ENCODE measurements at places on chromosomes 1 and 21.

GRCh38 chr1:91572044-91572443, 71.4 kb downstream of the CDC7 start:
- DNase-seq = no peak

DNA sequence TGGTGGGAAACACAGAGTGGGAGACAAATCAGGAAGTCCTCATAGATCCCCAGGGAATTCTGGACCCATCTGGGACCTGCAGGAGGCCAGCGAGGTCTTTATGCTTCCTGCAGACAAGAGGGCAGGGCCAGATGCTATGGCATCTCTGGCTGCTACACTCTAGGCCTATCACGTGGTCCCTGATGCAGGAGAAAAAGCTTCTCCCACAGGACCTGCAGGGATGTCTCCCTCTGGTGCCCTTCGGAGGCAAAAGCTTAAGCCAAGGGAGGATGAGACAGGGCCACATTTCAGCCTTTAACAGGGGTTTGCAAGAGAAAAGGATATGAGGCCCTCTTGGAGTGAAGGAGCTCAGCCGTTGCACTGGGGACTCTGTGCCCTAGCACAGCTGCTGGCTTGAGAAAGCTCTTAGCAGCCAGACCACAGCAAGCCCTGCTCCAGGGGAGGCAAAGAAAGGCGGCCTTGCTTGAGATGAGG, 243.0 kb downstream of the C1orf94 start:
- DNase-seq = no peak

GRCh38 chr1:6967431-6968111, 182.3 kb downstream of the CAMTA1 start:
- DNase-seq = no peak

GRCh38 chr1:207264663-207265252, 56.7 kb upstream of the CD55 start:
- no peak for DNase-seq

GRCh38 chr1:215529111-215529510, 38.0 kb upstream of the KCTD3 start:
- no peak for DNase-seq

GRCh38 chr1:18684303-18684702, 53.7 kb downstream of the PAX7 start:
- DNase-seq = no peak

DNA sequence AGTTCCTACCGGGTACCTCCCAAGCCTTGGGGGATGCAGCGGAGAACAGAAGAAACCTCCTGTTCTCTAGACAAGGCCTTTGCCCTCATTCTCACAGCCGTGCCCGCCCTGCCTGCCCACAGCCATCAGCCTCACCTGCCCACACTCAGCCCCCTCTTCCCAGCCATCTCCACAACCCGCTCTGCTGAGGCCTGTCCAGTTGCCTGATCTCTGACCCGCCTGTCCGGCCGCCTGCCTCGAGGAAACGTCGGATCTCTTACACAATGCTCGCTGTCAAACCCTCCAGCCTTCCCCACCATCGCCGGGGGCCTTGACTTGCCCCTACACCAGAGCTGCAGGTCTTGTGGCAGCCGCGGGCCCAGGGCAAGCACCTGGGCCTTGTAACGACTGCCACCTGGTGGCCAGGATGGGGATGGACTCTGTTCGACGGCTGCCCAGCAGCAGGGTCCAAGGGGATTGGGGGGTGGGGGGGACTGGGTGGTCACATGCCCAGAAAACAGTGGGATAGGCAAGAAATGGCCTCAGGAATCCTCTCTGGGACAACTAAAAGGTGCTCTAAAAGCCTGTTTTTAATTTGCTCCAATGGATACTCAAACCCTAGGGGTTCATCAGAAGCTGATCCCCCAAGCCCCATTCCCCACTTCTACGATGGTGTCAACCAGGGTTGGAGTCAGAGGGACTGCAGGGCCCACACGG, 31.0 kb downstream of the SLC45A1 start:
- peak; percentile 62 for DNase-seq

- no peak for DNase-seq
Measured at GRCh38 chr1:84995484-84996334, 1.2 kb downstream of the MCOLN2 start.

- DNase-seq = no peak
Measured at GRCh38 chr1:113244112-113244820, 146.0 kb upstream of the MAGI3 start.

GRCh38 chr1:13536571-13536970, 22.8 kb upstream of the LRRC38 start:
- DNase-seq = no peak

- no peak for DNase-seq
Measured at GRCh38 chr1:175319912-175320230, 127.3 kb upstream of the KIAA0040 start.

DNA sequence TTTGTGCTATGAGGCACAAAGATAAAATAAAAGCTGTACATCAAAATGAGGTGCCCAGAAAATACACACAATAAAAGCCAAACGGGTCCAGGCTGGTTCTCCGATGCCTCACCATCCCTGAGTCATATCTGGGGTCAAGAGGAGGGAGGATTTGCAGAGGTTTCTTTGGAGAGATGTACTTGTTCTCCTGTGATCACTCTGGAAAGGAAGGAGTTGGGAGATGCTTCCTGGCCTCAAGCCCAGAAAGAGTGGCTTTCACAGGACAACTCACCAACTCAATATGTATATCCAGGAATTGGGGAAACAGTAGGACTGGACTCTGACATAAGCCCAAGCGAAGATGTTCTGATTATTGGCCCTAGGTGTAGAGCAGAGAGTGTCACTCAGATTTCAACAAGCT, 51.9 kb downstream of the DIPK1A start:
- DNase-seq = no peak

DNA sequence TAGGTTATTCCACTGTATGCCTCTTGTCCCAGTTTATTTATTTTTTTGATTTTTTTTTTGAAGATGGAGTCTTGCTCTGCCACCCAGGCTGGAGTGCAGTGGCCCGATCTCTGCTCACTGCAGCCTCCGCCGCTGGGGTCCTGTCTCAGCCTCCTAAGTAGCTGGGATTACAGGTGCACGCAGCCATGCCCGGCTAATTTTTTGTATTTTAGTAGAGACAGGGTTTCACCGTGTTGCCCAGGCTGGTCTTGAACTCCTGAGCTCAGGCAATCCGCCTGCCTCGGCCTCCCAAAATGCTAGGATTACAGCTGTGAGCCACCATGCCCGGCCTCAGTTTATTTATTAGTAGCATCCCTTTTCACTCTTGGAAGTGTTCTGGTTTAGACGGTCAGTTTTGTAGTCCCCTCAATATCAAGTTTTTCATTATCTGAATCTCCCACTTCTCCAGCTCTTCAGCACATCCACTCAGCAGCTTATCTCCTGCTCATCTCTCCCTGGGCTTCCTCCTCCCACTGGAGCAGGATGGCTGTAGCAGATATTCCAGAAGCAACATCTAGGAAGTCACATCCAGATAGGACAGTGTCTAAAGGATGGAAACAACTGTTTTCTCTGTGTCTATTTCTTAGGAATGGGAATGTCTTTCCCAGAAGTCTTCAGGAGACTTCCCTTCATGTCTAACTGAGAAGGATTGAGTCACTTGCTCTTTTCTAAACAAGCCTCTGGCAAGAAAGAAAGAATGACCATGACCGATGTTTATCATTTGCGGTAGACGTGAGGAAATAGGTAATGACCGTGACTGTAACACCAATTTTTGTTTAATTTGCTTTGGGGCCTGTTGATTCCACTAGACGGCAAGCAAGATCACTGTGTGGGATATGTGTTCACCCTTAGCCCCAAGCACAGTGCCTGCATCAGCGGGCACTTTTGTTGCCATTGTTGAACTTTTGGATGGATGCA, 14.4 kb downstream of the CCDC190 start:
- DNase-seq = no peak

- DNase-seq = no peak
Measured at GRCh38 chr1:84497631-84498275, 8.4 kb upstream of the SPATA1 start.

DNA sequence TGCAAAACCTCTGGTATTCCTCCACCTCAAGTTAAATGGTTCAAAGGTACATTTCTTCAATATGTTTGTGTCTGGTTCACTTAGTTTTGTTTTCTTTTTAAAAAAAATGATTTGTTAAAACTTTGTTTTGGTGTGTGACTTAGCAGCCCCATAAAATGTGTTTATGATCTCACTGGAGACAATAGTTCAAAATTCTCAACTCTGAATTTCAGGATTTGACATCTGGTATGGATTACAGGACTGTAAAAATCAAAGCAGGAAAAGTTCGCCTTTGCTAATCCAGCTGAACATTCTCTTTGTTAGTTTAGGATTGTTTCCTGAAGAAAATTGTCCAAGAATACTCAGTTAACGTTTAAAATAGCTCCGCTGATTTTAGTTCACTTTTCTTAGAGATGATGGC, 231.7 kb downstream of the HMCN1 start:
- no peak for DNase-seq

GRCh38 chr1:222928212-222928611, 113.4 kb downstream of the DISP1 start:
- no peak for DNase-seq

DNA sequence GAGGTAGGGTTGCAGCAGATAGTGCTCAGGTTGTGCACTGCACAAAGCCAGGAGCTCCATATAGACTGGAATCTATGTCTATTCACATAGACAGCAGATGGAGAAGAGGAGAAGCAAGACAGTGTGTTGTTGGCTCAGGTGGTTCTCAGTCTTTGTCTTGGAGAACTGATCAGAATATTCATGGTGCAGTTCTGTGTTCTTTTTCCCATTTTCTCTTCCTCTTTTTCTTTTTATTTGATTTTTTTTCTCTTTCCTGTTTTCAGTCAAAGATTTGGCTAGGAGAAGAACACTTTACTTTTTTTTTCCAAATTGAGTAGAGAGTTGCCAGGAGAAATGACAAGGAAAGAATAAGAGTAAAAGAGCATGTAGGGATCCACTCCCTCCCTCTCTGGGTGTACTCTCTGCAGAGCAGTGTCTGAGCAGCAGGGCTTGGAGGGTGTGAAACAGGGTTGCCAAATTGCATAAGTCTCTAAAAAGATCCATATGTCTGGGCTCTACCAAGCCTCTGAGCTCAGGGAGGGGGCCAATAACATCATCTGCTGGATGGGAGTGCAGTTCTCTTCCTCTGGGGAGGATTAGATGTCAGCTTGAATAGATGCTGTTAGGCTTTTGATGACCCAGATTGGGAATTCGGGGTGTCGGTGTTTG, 8.7 kb upstream of the CD34 start:
- no peak for DNase-seq

DNA sequence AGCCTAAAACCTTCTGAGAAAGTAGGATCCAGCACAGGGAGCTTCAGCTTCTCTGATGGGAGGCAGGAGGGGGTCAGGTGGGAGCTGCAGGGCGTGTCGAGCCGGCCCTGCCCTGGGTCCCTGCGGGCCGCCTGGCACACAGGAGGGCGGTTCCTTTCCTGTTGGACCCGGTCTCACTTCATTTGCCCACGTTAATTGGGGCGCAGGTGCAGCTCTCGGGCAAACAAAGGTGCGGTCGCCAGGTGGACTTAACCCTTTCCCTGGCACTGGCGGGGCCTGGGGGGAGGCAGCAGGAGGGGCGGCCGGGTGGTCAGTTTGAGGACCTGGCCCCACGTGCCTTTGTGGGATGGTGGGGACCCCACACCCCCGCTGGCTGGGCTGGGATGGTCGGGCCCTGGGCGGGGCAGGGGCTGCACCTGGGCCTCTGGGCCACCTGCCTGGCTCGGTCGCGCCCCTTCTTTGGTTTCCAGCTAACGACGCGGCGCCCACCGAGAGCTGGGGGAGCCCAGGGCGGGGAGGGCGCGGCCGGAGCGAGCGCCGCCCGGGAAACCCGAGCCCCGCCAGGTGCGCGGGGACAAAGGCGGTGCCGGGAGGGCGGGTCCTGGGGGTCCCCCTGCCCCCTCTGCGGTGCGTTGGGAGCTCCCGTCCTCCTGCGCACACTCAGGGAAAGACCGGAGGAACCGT, 20.8 kb upstream of the C1orf159 start:
- no peak for DNase-seq

- DNase-seq = no peak
Measured at GRCh38 chr21:34623516-34623915, 8.6 kb upstream of the RCAN1 start.

- DNase-seq = no peak
Measured at GRCh38 chr1:86303041-86303690, 93.0 kb downstream of the ODF2L start.

GRCh38 chr1:25657121-25657882, 40.7 kb downstream of the MAN1C1 start:
- no peak for DNase-seq

GRCh38 chr1:236421022-236421421, 26.9 kb downstream of the EDARADD start:
- no peak for DNase-seq

GRCh38 chr1:15410223-15410883, 665 bp downstream of the EFHD2 start:
- DNase-seq = no peak

- no peak for DNase-seq
Measured at GRCh38 chr1:225253173-225253572, 174.7 kb downstream of the LBR start.

- no peak for DNase-seq
Measured at GRCh38 chr1:162003830-162004215, 19.8 kb downstream of the OLFML2B start.

GRCh38 chr1:54230507-54231339, 30.8 kb downstream of the MRPL37 start:
- DNase-seq = no peak

DNA sequence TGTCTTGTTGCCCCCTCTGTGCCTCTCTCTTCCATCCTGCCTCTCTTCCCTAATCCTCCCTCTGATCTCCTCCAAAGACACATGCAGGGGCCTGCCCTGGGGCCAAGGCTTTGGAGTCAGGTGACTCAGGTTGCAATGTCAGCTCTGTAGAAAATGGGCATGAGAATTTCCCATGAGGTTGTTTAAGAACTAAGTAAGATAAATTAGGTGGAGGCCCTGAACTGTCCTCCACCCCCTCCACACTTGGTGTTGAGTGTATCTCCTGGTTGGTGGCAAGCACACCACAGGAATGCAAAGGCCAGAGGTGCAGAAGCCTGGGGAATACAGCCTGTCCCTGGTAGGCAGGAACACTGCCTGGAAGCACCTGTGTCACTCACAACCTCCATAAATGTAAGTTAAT, 63.9 kb upstream of the GRIK3 start:
- DNase-seq = no peak
